ENCODE measurements at places on chromosomes 3 and 15. TPM values are rescaled to one million over a fixed set of nuclear protein-coding genes. Genes with fewer than 3 reads are reported as not detected.

- no peak for DNase-seq
These were observed 11.8 kb downstream of the ALDH1A3 start for GRCh38 chr15:100891307-100892012.

DNA sequence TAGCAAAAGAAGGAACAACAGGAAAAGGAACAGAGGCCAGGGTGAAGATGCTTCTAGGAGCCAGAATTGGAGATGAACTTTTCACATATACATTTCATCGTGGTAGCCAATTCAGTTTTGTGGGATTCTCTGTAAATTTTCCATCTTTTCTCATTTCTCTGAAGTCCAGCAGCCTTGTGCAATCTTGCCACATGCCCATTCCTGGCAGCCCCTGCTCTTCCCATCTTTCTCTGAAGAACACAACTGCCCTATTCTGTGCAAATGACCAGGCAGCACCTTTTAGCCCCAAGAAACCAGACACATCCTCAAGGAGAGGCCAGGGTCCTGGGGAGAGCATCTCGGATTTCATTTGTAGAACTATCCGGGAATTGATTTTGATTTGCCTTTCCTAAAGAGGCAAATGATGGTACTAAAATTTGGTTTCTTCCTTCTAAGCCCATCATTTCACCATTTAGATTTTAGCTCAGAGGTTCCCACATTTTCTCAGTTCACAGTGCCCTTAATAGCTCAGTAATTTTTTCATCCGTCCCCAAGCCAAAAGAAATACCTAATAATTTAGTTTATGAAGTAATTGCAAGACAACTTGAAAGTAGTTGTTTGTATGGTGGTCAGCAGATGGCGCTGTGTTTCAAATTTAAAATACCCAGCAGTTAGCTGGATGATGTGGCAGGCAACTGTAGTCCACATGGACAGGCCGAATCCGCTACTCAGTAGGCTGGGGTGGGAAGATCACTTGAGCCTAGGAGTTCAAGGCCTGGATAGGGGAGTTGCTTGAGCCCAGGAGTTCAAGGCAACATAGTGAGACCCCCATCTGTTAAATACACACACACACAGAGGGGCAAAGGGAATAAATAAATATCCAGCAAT is 61.3 kb upstream of the ACKR4 start:
- DNase-seq: peak; percentile 74

- no peak for DNase-seq
These were observed 564.9 kb upstream of the ZNF385D start for GRCh38 chr3:22315925-22316324.

ABI3BP gene
- total RNA-seq: 12.3 TPM

GRAMD2A gene
- 4.6 TPM for total RNA-seq

GPR87 gene
- 68.5 TPM for total RNA-seq
